Hepatic stellate cell (primary cell): ENCODE measurements at places on chromosomes 3 and 15.
A peak's percentile ranks its signal among the peaks of the same experiment; 100 is the strongest.

GRCh38 chr3:38545550-38545949 lies 49.4 kb downstream of the EXOG start:
- no peak for DNase-seq

DNA sequence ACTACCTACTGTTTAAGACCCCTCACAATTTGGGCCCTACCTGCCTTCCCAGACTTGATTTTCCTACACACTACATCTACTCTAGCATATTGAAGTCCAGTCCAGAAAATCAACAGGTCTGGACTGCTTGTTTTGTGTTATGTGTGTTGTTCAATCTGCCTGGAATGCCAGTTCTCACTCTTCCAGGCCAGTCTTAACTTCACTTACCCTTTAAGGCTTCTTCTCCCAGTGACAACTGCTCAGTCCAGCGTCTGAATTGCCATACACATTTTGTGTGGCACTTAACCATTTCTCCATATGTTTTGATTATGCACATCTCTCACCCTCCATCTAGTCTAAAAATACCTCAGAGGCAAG lies 1.1 kb downstream of the TICRR start:
- no peak for DNase-seq

GRCh38 chr3:9730657-9731205 lies 804 bp upstream of the BRPF1 start:
- DNase-seq = no peak

DNA sequence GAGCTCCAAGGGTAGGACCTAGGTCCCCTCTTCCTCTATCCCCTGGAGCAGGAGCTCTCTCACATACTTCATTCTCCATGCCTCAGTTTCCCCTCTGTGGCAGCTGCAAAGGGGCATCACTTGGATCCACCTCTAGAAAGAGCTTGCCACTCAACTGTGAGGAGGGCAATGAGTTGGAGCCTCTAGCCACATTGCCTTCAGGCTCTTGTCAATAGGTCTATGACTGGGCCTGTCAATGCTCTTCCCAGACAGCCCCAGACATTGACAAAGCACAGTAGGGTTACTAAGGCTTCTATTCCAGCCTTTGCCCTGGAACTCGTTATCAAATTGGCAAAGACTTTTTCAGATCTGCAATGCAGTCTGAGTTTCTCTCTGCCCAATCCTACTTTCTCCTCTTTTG lies 4.4 kb upstream of the VIPR1 start:
- DNase-seq = no peak

- no peak for DNase-seq
Observed at GRCh38 chr3:63966007-63966406, 53.8 kb upstream of the SCAANT1 start.

DNA sequence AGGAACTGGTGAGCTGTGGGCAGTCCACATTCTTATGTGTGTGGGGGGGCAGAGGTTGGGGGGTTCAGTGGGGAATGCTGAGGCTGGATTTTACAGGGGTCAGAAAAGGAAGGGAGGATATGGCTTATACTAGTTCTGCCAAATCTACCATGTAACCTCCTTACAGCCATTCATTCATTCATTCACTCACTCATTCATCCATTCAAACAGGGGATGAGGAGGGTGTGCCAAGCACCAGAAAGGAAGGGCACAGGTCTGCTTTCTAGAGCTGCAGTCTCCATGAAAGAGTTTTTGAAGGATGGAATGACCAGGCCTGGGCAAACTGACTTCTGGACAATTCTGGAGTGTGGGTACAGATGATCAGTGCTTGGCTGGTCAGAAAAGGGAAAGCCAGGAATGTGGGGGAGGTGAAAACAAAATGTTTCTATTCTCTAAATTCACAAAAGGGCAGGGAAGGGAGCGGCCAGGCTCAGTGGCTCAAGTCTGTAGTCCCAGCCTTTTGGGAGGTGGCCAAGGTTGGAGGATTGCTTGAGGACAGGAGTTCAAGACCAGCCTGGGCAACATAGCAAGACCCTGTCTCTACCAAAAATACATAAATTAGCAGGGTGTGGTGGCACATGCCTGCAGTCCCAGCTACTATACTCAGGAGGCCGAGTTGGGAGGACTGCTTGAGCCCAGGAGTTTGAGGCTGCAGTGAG lies 49.2 kb upstream of the C15orf39 start:
- DNase-seq = no peak

- DNase-seq = no peak
Observed at GRCh38 chr3:188432802-188433520, 279.0 kb downstream of the LPP start.

DNA sequence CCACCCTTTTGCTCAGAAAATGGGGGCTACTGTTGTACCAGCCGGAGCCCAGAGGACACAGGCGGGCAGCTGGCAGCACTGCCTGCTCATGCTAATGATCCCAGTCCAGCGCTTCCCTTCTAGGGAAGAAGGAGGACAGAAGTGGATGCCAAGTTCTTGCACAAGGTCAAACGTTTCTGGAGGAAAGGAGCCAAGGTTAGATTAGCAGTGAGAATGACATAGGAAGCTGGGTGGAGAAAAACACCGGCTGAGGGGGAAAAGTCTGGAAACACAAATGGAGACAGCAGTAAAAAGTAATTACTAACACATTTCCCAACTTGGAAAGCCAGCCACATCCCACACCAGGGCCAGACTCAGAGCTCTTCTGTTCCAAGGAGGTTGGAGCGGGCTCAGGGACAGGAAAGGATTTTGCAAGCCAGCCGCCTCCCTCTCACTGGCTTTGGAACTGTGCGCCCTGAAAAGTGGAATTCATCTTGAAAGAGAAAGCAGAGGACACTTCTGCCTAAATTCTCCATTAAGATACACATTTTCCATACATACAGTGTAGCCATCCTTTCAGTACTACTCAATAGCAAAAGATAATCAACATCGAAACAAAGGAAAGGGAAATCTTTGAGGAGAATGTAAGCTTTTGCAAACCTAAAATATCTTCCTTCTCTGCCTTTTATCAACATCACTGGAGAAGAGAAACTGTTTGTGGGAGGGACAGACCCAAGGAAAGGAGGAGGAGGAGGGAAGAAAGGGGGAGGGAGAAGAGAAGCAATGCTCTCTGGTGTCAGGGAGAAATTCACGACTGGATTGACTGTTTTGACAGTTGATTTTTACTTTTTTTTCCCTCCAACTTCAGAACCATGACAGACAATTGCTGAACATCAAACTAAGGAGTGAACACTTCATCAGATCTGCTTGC lies 133.6 kb downstream of the CD47 start:
- peak; percentile 14 for DNase-seq

GRCh38 chr3:112634786-112635541 lies 6.0 kb downstream of the CCDC80 start:
- no peak for DNase-seq

- DNase-seq = no peak
Observed at GRCh38 chr3:11154953-11155325, 646 bp downstream of the HRH1 start.

GRCh38 chr3:46092702-46093080 lies 65.4 kb upstream of the XCR1 start:
- no peak for DNase-seq

DNA sequence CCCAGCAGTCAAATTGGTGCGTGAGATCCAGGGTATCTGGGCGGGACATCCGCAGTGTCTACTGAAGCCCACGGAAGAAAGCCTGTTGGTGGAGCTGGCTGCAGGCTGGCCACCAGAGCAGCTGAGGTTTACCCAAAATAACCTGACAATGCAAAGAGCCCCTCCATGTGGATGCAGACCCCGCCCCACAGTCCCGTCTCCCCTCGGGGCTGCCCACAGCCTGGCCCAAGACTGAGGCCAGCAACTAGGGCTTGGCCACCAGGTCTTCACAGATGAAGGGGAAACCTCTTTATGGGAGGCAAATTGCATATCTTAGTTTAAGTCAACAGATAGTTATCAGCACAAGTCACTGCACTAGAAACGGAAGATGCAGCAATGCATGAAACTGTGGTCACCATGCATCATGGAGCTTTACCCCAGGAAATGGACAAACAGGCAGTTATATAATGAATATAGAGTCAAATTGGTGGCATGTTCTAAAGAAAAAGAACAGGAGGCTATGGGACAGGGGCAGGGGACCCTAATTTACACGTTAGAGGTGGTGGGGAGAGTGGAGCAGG lies 86.3 kb downstream of the ARNT2 start:
- no peak for DNase-seq

GRCh38 chr15:51212239-51212638 lies 117.5 kb upstream of the TNFAIP8L3 start:
- DNase-seq = no peak

GRCh38 chr15:63370764-63371163 lies 10.9 kb downstream of the CA12 start:
- no peak for DNase-seq

- DNase-seq = no peak
Observed at GRCh38 chr3:55816794-55817576, 329.9 kb upstream of the WNT5A start.

- no peak for DNase-seq
Observed at GRCh38 chr3:141386611-141387111, 18.4 kb downstream of the ZBTB38 start.

DNA sequence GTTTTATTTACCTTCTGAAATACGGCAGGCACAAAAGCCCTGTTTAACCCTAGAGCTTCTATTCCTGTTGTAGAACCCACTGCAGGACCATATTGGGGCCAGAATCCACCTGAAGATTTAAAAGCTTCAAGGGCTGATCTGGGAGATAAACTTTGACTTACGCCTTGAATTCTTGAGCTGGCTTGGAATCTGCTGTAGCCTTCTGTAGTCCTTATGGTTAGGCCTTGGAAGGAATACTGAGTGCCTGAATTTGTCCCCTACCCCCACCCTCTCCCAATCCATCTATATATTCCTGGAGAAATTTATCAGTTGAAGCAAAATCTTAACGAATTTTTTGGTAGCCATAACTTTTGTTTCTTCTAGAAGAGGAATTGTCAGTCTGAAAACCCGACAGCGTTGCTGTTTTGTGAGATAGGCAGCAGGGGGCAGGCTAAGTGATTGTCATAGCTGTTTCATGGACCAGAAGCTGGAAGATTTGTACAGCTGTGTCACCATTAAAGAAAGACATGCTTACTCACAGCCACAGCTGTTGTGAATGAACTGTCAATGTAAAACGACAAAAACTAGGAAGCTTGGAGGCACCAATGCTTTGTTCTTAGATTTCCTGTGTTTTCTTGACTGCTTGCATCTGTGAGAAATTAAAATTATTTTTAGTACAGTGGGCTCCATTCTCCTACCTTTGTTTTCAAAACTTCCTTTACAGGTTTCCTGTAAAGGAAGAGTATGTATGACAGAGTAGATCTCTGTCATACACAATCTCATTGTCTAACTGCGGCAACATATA lies 12.8 kb downstream of the LXN start:
- peak; percentile 64 for DNase-seq

DNA sequence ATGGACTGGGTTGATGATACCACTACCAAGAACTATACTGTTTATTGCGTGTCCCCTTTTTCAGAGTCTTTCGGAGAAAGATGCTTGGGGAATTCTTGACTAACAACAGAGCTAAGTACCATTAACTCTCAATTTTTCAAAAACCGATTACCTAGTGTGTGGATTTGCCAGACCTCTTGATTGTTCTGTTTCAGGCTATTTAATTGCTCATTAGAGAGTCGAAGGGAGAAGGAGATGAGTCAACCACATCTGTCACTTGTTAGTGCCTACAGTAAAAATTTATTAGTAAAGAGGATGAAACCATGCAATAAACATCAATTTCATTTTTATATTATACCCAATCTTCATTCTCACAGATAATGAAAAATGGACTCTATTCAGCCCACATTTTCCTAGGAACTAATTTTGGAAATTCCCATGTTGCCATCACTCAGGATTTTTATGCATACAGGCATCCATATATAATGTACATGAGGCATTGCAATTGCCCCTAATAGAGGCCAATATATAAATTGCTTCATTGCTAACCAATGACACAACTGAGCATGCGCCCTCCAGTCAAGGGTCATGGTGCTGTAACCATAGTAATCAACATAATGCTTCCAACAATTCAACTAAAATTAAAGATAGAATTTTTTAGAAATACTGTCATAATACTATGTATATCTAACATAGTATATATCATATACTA lies 541.7 kb downstream of the TBL1XR1 start:
- no peak for DNase-seq

DNA sequence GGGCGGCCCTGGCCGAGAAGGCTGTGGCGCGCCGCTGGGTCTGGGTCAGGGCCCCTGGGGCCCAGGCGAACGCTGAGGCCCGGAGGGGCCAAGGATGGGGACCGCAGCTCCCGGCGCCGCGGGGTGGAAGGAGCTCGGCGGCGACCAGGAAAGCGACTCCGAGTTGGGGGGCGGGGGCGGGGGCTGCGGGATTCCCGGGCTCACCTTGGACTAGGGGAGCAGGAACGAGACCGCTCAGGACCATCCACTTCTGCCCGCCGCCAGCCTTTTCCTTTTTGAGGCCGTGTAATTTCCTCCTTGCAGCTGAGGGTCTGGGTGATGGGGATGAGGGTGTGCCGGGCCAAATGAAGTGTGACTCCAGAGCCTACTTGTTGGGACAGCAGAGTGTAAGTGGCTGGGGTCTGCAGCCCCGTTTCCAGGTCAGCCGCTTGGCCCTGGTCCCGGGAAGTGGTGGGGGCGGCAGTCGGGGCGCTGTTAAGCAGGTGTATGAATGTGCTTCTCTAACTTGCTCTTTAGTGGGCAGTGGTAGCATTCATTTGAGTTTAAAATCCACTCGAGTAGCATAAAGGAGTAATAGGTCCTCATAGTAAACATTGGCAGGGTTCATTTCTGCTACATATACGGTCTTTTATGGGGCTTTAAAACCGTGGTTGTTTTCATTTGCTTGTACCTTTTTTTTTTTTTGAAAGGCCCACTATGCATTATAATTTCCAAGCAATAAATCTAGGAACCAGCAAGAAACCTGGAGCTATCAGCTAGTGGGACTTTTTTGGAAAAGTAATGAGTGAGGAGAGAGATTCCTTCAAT lies 717 bp downstream of the PXK start:
- DNase-seq = peak; percentile 31

DNA sequence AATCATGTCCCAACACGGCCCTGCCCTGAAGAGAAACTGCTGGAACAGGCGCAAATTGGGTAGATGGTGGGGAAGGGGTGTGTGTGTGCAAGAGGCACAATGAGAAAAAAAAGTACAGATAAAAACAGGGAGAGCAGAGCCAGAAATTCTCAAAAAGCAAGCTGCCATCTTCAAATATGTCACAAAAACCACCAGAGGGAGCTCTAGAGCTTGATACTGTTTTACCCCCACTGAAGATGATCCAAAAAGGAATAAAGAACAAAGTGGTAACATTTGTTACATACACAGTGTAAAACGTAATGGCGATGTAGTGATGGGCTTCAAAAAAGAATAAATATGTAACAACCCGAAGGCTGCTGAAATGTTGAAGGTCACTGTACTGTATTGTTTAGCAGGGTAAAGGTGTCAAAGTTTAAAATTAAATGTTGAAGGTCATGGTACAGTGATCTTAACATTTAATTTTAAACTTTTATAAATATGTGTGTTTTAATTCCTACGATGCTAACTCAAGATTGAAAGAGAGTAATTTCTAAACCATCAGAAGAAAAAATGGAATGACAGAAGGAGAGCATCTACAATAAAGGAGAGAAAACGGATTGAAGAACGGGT lies 6.0 kb downstream of the SNRPA1 start:
- DNase-seq = peak; percentile 60

- no peak for DNase-seq
Observed at GRCh38 chr3:78855190-78855589, 912.6 kb downstream of the ROBO1 start.
